ENCODE measurements at places on chromosomes 2 and 18.

- no peak for ATAC-seq
Measured at GRCh38 chr2:159614534-159615366, 1.6 kb downstream of the BAZ2B start.

DNA sequence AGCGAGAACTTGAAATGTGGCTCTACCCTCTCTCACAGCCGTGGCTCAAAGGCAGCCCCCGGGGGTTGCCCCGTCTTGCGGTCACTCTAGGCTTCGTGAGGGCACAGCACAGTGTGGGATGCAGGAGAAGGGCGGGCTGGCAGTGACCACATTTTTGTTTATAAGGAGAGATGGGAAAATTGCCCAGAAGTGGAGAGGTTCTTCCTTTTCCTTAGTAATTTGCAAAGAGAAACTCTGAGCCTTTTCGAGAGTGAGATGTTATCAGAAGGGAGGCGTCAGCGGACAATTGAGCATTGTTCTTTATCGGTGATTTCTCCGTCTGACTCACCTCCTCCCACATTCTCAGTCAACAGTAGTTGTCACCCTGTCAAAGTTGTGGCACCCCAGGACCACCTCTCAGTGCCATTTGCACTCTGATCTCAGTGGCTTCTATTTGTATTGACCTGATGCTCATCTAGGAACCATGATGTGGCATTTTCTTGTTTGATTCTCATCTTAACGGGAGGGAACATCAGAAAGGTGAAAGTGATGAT, 89.6 kb downstream of the ACAA2 start:
- no peak for ATAC-seq

DNA sequence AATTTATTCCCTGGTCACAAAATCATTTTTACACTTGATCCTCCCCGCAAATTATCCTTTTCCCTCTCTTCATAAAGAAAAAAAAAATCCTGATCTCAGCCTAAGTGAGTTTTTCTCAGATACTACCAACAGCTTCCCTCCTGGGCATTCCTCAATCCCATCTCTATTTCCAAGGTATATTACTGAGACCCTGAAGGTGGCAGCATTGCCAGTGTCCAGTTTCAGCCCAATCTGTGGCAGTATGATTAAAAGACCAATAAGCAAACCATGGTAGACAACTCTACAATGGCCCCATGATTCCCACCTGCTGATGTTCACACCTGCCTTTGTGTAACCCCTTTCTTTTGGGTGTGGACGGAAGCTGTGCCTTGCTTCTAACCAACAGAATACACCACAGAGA, 45.1 kb downstream of the CCDC93 start:
- no peak for ATAC-seq

- no peak for ATAC-seq
Measured at GRCh38 chr2:208086029-208086428, 38.3 kb downstream of the CRYGD start.

- no peak for ATAC-seq
Measured at GRCh38 chr2:144886862-144887261, 366.9 kb upstream of the ZEB2 start.

DNA sequence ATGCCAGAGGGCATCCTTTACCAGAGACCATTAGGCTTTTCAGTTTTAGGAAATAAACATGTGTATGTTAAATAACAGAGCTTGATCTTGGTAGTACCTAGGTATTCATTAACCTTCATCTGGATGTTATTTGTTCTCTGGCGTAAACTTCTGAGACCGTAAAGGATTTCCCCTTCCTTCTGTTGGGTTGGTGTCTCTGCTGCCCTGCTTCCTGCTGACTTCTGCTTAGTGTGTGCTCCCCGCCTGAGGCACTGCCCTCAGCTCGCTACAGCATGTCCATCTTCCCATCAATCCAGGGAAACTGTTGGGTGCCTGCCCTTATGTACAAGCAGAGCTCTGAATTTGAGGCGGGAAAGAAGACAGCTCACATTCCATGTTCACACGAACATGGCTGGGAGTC, 177.9 kb downstream of the TPGS2 start:
- ATAC-seq, result no peak

All from activated CD4-positive, CD25-positive, alpha-beta regulatory T cell treated with anti-CD3 and anti-CD28 coated beads, Interleukin-2, amount 50 U/mL, for 24 hours (primary cell).